PC-3 (cell line): ENCODE measurements at places on chromosomes 11 and 22. TPM values are rescaled to one million over a fixed set of nuclear protein-coding genes. Genes with fewer than 3 reads are reported as not detected.
A peak's percentile ranks its signal among the peaks of the same experiment; 100 is the strongest.

FOLH1 gene
- total RNA-seq: 0.58 TPM in 1 of 2 replicates, not detected in the other

- no peak for DNase-seq
Observed at GRCh38 chr11:109237636-109238035, 184.4 kb upstream of the C11orf87 start.

- no peak for DNase-seq
Observed at GRCh38 chr11:127965939-127966668, 621.3 kb downstream of the ETS1 start.

GSTT2 gene
- total RNA-seq: not detected in 2 replicates

VSTM5 gene
- total RNA-seq: 12.6 and 15.6 TPM in 2 replicates

MRGPRF gene
- total RNA-seq: not detected in 2 replicates

DNA sequence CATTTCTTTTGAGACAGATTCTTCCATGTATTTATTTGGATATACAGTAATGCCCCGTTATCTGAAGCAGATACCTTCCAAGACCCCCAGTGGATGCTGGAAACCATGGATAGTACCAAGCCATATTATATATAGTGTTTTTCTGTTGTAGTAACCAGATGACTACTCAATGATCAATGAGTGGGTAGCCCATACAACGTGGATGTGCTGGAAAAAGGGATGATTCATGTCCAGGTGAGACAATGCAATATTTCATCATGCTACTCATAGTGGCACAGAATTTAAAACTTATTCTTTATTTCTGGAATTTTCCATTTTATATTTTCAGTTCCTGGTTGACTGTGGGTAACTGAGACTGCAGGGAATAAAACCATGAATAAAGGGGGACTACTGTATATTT lies 427.5 kb downstream of the METTL15 start:
- DNase-seq: peak; percentile 52

NEFH gene
- total RNA-seq: 0.29 TPM in 1 of 2 replicates, not detected in the other

DNA sequence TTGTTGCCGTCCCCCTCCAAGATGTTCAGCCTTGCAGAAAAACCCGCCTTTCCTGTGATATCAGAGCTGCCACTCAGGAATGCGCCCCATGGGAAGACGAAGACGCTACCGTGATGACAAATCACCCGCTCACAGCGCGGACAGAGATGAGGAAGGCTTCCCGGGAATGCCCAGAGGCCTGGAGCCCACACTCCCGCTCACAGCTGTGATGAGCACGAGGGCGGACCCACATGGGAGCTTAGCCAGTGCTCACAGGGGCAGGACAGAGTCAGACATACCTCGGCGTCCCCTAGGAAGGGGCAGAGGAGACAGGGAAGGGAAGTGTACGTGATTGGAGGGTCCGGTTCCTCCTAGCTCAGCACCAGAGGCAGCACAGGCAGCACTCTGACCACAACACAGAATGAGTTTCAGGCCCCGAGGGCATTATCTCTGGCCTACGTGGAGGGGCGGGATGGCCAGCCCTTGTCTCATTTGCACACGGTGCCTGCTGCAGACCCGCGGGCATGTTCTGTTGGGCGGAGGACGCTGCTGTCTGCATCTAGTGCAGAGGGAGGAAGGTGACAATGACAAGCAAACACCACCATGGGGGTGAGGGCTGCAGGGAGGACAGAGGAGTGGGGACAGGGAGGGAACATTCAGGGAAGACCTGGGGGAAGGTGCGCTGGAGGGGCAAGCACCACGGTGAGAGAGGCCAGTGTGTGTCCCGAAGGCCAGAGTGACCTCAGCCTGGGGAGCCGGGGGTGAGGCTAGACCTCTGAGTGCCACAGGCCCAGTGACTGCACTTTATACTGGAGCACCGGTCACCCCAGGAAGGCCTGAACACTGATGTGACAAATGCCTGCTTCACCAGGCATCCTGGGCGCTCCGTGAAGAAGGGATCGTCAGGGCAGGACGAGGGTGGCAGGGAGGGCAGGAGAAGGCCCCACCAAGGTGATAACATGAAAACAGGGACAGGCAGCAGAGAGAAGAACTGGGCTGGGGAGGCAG lies 79.6 kb downstream of the CELSR1 start:
- DNase-seq: no peak

GRCh38 chr11:76835928-76836612 lies 24.6 kb upstream of the ACER3 start:
- peak; percentile 94 for DNase-seq

DNA sequence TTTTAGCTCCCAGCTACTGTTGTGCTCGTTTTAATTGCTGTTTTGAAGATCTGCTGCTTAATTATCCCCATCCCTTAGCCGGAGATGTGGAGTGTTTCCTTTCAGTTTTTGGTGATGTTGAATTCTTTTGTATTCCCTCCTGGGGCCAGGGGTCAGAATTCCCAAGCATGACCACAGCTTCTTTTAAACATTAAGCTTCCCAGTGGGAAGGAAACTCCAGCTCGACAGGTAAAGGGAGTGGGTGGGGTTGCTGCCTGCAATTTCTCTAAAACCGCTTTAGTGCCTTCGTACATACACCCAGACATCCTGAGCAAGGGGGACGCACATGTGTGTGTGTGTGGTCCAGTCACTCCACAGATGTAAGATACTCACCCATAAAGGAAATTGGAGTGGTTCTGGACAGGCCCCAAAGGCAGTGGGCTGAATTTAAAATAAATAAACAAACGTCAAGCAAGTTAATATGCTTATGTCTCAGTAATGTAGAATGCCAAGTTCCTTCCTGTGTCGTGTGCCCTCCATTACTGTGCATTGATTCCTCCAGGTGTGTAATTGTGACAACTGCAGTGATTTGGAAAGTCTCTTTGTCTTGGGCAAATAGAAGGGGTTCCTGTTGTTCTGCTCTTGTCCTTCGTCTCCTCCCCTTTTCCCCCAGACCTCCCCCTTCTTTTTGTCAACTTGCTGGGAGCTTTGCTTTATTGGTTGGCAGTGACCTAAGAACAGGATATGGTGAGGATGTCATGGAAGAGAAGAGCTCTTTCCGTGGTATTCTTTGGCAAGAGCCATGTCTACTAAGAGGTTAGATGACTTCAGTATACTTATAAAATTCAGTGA lies 19.2 kb upstream of the ADSL start:
- peak; percentile 18 for DNase-seq

DNA sequence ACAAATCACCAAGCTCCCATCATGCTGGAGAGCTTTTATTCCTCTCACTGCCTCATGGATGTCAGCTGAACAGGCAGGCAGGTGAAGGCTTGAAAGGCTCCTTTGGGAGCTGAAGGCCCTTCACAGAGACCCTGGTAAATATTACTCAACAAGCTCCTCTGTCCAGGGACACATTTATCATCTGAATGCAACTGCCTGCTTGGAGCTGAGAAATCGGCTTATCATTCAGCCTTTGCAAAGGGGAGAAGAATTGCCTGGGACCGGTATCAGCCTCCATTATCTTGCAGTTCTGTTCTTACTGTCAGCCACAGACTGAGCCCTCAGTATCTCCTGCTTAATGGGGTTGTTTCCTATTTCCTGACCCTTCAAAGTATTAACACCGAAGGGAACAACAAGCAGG lies 113.8 kb upstream of the PITPNB start:
- no peak for DNase-seq

OR52I1 gene
- total RNA-seq: not detected in 2 replicates

OR4C11 gene
- total RNA-seq: not detected in 2 replicates

KRTAP5-10 gene
- total RNA-seq: not detected in 2 replicates

GRCh38 chr22:48784701-48785503 lies 1042.8 kb downstream of the BRD1 start:
- DNase-seq: no peak

DNA sequence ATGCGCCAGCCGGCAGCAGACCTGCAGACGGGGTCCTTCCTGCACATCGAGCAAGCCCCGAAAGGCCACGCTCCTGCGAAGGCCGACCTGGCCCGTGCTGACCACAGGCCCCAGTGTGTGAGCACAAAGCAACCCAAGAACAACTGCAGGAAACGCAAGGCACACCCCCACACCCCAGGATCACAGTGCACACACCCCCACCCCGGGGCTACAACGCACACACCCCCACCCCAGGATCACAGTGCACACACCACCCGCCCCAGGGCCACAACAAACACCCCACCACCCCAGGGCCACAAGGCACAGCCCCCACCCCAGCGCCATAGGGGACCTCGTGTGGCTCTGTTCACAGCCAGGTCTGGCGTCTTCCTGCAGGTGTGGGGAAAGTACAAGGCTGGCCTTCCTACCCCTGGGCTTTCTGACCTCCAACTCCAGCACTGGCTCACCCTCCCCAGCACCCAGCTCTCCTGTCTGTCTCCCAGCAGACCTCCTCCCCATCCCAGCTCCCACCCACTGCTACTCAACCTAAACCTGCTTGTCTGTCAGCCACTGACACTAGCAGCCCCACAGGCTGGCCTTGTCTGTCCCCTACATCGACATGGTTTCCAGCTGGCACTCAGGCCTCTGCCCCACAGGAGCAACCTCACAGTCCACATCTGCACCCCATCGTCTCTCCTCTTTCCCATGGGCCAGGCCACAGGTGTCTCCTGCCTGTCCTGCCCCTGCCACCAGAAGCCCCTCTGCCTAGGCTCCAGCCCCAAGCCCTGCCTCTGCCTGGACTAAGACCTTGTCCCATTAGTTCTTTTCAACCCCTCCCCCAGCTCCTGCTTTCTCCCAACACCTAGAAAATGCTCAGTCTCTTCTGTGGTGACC lies 20.5 kb upstream of the EFCAB6 start:
- no peak for DNase-seq

- DNase-seq: no peak
Observed at GRCh38 chr11:40241524-40242051, 1217.9 kb downstream of the LRRC4C start.

GRCh38 chr22:22903355-22903777 lies 15.8 kb downstream of the IGLL5 start:
- DNase-seq: no peak

DNA sequence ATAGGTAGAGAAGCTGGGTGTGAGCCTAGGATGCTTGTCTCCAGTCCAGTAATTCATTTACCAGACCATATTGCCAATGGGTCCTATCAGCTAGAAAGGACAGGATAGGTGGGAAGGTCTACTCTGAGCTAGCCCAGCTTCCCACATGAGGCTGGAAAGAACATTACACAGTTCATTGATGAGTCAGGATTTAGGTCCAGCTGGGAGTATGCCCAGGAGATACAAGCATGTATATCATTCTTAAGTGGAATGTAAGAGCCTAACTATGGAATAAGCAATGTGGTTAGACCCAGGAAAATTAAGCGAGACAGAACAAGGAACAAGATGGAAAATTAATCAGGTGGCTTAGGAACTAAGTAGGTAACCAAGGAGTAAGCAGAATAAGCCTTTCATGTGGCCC lies 59.0 kb upstream of the TBCEL start:
- DNase-seq: peak; percentile 29

GRCh38 chr11:129312730-129313503 lies 62.7 kb upstream of the BARX2 start:
- DNase-seq: no peak

DNA sequence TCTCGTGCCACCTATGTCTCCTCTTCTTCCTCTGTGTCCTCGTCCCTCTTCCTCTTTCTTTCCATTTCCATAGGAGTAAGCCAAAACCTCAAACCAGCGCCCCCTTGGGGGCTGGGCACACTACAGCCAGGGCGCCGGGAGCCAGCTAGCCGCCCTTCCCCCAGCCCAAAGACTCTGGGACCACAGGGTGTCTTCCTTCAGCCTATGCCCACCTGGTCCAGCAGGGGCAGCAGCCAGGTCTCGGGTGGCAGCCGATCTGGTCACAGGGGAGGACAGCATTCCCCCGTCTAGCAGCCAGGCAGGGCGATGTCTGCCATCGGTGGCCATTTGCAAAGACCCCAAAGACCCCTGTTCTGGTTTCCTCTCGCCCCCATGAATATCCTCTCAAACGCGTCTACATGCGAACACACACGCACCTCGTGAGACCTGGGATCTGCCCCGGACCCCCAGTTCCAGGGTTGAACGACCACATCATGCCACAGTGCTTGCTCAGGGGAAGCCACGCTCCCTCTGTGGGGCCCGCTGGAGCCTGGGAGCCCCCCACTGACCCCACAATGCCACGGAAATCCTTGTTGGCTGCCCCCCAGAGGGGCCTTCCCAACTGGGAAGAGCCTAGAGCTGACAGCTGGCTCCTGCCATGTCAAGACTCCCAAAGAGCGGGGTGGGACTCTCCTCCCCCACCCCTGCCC lies 546.0 kb upstream of the CCDC179 start:
- DNase-seq: no peak

- DNase-seq: no peak
Observed at GRCh38 chr11:133467686-133468085, 64.6 kb downstream of the OPCML start.

GRCh38 chr11:129374081-129374992 lies 1.3 kb upstream of the BARX2 start:
- DNase-seq: no peak

- DNase-seq: no peak
Observed at GRCh38 chr22:26941896-26942636, 284.7 kb downstream of the MIAT start.

DDI1 gene
- not detected in 2 replicates for total RNA-seq

SLC17A6 gene
- total RNA-seq: not detected in 2 replicates

ANGPTL5 gene
- total RNA-seq: not detected in 2 replicates

SAA2 gene
- total RNA-seq: not detected in 2 replicates

- DNase-seq: peak; percentile 89
Observed at GRCh38 chr11:72643547-72643946, 30.7 kb downstream of the PDE2A start.

ACER3 gene
- total RNA-seq: 17.3 and 18.5 TPM in 2 replicates

- peak; percentile 84 for DNase-seq
Observed at GRCh38 chr11:73393479-73394415, 17.5 kb downstream of the RELT start.

DNA sequence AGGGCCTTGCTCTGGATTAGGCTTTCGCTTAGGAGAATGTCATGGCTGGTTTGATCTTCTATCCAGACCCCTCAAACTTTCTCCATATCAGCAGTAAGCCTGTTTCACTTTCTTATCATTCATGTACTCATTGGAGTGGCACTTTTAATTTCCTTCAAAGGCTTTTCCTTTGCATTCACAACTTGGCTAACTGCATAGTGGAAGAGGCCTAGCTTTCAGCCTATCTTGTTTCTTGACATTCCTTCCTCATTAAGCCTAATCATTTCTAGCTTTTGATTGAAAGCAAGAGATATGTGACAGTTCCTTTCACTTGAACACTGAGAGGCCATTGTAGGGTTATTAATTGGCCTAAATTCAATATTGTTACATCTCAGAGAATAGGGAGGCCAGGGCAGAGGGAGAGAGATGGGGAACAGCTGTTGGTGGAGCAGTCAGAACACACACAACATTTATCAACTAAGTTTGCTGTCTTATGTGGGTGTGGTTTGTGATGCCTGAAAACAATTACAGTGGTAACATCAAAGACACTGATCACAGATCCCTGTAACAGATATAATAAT lies 37.7 kb upstream of the APOBEC3A start:
- DNase-seq: no peak

DNA sequence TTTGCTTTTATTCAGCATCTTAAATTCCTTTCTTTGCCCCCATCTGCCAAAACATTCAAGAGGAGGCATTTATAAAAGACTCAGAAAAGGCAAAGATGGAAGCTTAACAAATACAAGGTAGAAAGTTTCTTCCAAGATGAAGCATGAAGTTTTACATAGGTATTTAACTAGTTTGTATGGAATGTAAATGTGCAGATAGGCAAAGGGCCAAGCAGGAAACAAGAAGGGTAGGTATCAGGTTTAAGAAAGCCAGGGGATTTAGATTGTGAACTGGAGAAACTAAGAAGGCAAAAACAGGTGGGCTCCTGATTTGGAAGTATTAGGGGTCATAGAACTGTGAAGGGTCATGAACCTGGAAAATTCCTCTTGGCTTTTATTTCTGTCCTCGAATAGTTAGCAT lies 62.6 kb downstream of the PPP2R1B start:
- no peak for DNase-seq

BLID gene
- 5.4 and 5.7 TPM in 2 replicates for total RNA-seq
